Body of pancreas (tissue), 4 donors: ENCODE measurements at places on chromosomes 16 and 17. TPM values are rescaled to one million over a fixed set of nuclear protein-coding genes. Genes with fewer than 3 reads are reported as not detected.

Gene SLC13A2
- not detected for total RNA-seq

Gene VAT1L
- total RNA-seq, result 2.3 TPM

DNA sequence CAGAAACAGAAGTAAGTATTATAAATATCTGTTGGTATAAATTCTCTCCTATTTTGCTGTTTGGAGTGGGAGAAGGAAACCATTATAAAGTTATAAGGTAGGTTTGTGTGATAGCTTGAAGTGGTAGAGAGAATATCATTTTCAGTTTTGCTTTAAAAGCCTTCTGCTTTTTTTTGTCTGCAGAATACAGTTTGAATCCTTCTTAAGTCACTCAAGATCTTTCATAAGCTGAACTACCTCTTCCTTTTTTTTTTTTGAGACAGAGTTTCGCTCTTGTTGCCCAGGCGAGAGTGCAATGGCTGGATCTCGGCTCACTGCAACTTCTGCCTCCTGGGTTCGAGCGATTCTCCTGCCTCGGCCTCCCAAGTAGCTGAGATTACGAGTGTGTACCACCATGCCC is 9.0 kb downstream of the ATAD5 start:
- H3K36me3 ChIP-seq, result no peaks in the 10 kb centered on the region
- H3K27ac ChIP-seq, result no peak overlapping the region
- H3K4me1 ChIP-seq, result peaks cover 6% of the 10 kb centered on the region
- no peak for DNase-seq
- H3K4me3 ChIP-seq, result no peak overlapping the region

GRCh38 chr17:68399638-68400403 is 57.5 kb downstream of the WIPI1 start:
- no peak overlapping the region for H3K4me3 ChIP-seq
- DNase-seq, result no peak
- no peak overlapping the region for H3K27ac ChIP-seq
- H3K36me3 ChIP-seq, result no peaks in the 10 kb centered on the region

Gene CLDN7
- total RNA-seq, result 72.9 TPM

DNA sequence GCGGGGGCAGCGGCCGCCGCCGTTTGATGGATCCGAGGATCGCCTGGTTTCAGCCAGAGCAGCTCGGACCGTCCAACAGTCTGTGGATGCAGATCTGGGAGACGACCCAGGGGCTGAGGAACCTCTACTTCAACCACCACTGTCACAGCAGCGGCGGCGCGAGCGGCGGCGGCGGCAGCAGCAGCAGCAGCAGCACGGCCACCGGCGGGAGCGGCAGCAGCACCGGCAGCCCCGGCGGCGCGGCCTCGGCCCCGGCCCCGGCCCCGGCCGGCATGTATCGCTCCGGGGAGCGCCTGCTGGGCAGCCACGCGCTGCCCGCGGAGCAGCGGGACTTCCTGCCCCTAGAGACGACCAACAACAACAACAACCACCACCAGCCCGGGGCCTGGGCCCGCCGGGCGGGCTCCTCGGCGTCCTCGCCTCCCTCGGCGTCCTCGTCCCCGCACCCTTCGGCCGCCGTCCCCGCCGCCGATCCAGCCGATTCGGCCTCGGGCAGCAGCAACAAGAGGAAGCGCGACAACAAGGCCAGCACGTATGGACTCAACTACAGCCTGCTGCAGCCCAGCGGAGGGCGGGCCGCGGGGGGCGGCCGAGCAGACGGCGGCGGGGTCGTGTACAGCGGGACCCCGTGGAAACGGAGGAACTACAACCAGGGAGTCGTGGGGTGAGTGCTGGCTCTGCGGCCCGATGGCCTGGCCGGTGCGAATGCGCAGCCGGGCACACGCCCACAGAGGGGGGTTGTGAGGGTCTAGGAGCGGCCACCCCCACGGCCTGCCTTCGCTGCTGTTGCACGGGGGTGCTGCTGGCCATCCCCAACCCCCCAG is 702 bp downstream of the TENT4B start:
- peaks cover 38% of the 10 kb centered on the region for H3K4me1 ChIP-seq
- peak overlapping the region; percentile 99 for H3K27ac ChIP-seq
- peak overlapping the region; percentile 44 for H3K4me3 ChIP-seq

GRCh38 chr16:67104061-67104460 is 5.7 kb upstream of the PHAF1 start:
- H3K36me3 ChIP-seq, result peaks cover 5% of the 10 kb centered on the region
- H3K4me3 ChIP-seq, result no peak overlapping the region
- peaks cover 8% of the 10 kb centered on the region for H3K4me1 ChIP-seq
- no peaks in the 10 kb centered on the region for H3K27me3 ChIP-seq
- DNase-seq, result peak; percentile 34

DNA sequence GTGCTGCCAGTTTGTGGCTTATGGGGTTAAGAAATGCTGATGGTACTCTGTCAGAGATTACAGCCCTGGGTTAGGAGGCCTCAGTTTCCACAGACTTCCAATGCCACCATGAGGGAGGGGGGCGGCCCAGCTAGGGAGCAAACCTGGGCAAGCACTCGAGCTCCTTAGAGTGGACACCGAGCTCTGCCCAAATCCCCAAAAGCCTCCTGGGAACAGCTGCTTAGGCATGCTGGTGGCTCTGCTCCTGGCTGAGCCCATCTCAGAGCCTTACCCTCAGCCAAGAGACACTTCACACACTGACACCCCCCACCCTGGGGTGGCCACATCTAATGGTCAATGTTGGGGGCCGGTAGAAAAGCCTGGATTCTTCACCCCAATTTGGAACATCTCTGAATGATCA is 66.1 kb downstream of the C16orf78 start:
- no peak for DNase-seq
- no peak overlapping the region for H3K4me3 ChIP-seq
- no peaks in the 10 kb centered on the region for H3K27me3 ChIP-seq
- no peaks in the 10 kb centered on the region for H3K36me3 ChIP-seq
- H3K27ac ChIP-seq, result no peak overlapping the region

- H3K4me1 ChIP-seq, result no peaks in the 10 kb centered on the region
- H3K4me3 ChIP-seq, result no peak overlapping the region
- no peaks in the 10 kb centered on the region for H3K36me3 ChIP-seq
- DNase-seq, result peak; percentile 40
- H3K27ac ChIP-seq, result no peak overlapping the region
- H3K27me3 ChIP-seq, result no peaks in the 10 kb centered on the region
These were observed 126.7 kb upstream of the FOXF1 start for GRCh38 chr16:86383488-86384262.

- H3K27me3 ChIP-seq, result no peaks in the 10 kb centered on the region
- H3K4me3 ChIP-seq, result no peak overlapping the region
- no peak overlapping the region for H3K27ac ChIP-seq
- H3K4me1 ChIP-seq, result no peaks in the 10 kb centered on the region
- H3K36me3 ChIP-seq, result no peaks in the 10 kb centered on the region
These were observed 8.2 kb upstream of the HS3ST3A1 start for GRCh38 chr17:13609941-13610340.

GRCh38 chr16:56315955-56316354 is 109.4 kb downstream of the AMFR start:
- H3K4me3 ChIP-seq, result no peak overlapping the region
- DNase-seq, result no peak
- H3K36me3 ChIP-seq, result no peaks in the 10 kb centered on the region
- peaks cover 6% of the 10 kb centered on the region for H3K4me1 ChIP-seq
- no peaks in the 10 kb centered on the region for H3K27me3 ChIP-seq

Gene TAC4
- total RNA-seq, result not detected

DNA sequence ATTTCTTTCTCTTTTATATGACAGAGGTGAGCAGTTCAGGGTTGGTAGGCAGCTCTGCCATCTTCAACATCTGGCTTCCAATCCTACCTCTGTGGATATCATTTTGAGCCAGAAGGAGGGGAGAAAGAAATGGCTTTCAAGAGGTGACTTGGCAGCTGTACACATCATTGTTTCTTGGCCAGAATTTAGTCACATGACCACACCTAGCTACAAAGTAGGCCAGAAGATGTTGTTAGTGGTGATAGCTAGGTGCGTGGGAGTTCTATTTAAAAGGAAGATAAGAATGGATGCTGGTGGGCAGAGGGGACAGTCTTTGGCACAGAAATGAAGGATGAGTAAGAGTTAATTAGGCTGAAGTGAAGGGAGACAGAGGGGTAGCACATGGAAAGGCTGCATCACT is 29.2 kb upstream of the MPHOSPH6 start:
- H3K4me3 ChIP-seq, result no peak overlapping the region
- H3K27me3 ChIP-seq, result no peaks in the 10 kb centered on the region
- no peaks in the 10 kb centered on the region for H3K36me3 ChIP-seq
- no peaks in the 10 kb centered on the region for H3K4me1 ChIP-seq
- no peak for DNase-seq

Gene C17orf107
- total RNA-seq, result 5.2 TPM

Gene CCL16
- not detected for total RNA-seq

DNA sequence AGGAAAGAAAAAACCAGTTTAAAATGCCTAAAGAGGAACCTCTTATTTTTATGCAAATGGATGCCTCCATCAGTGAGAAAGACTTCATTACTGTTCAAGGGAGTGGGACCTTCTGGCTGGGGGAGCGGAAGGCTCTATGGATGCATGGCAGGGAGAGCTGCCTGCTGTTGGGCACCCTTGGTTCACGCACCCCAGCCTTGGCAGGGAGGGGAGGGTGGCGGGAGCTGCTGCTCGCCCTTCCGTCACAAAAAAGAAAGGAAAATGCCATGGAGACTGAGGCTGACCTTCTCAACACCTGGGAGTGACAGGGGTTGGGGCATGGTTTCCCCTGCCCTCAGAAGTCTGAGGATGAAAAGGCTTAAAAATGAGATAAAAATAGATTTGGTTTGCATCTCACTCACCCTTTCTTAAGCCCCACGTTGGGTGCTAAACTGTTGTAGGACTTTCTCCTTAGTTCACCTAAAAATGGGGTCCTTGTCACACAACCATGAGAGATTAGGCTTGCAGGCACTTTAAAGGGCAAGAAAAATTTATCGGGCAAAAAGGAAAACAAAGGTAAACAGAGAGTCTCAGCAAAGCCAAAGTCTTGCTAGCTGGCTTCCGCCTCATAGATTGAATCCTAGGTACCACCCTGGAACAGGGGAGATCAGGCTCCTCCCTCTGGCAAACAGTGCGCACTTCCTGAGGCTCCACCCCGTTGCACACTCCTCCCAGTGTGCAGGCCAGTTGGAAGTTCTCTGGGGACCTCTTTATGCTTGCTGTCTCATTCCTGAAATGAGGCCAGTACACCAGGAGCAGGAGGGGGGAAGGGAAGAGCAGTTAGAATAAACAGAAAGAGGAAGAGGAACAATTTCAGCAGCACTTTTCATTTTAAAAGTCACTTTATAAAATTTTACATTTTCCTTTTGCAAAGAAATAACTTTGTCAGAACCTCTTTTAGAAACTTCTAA is 31.6 kb downstream of the PHKB start:
- H3K27me3 ChIP-seq, result no peaks in the 10 kb centered on the region
- no peak overlapping the region for H3K27ac ChIP-seq
- peak; percentile 33 for DNase-seq
- H3K4me1 ChIP-seq, result no peaks in the 10 kb centered on the region
- no peak overlapping the region for H3K4me3 ChIP-seq

- H3K27me3 ChIP-seq, result no peaks in the 10 kb centered on the region
- no peak overlapping the region for H3K27ac ChIP-seq
- DNase-seq, result no peak
- no peak overlapping the region for H3K4me3 ChIP-seq
- no peaks in the 10 kb centered on the region for H3K4me1 ChIP-seq
- H3K36me3 ChIP-seq, result no peaks in the 10 kb centered on the region
These were observed 44.8 kb upstream of the GNG13 start for GRCh38 chr16:845351-845745.

- no peak overlapping the region for H3K4me3 ChIP-seq
- DNase-seq, result no peak
- H3K4me1 ChIP-seq, result no peaks in the 10 kb centered on the region
- no peak overlapping the region for H3K27ac ChIP-seq
- H3K27me3 ChIP-seq, result no peaks in the 10 kb centered on the region
These were observed 190.1 kb downstream of the CCDC182 start for GRCh38 chr17:57554826-57555635.

- DNase-seq, result no peak
- no peak overlapping the region for H3K27ac ChIP-seq
- H3K4me3 ChIP-seq, result no peak overlapping the region
- no peaks in the 10 kb centered on the region for H3K27me3 ChIP-seq
These were observed 4.3 kb upstream of the PGS1 start for GRCh38 chr17:78374189-78374588.

Gene KRT23
- 2.3 TPM for total RNA-seq

Gene DNAH17
- total RNA-seq, result not detected

Gene FOXF1
- total RNA-seq, result 0.52 TPM

DNA sequence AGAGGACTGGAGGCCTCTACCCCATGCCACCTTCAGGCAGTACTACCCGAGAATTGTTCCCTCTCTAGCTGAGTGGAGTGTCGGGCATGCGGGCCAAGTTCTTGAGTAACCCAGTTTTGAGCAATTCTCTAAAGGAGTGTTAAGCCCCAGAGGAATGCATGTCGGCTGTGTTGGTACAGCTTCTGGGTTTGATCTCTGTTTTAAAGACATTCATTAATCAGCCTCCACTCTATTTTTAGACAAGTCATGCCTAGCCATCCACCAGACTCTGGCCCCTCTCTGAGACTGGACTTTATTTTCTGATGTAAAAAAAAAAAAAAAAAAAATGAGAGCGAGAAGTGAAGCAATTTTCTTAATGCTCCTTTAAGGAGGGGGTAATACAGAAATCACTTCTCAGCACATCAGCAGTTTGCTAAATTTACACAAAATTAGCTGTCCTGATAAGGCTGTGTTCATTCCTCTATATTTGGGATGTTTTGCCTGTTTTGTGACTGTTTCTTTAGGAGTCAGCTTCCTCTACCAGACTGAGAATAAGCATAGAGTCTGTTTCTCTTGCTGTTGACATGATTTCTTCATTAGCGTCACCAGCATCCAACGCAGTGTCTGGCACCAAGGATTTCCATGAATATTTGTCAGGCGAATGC is 88.7 kb downstream of the AXIN2 start:
- H3K27ac ChIP-seq, result no peak overlapping the region
- no peaks in the 10 kb centered on the region for H3K36me3 ChIP-seq
- no peak for DNase-seq
- no peaks in the 10 kb centered on the region for H3K4me1 ChIP-seq
- H3K4me3 ChIP-seq, result no peak overlapping the region
- H3K27me3 ChIP-seq, result no peaks in the 10 kb centered on the region

DNA sequence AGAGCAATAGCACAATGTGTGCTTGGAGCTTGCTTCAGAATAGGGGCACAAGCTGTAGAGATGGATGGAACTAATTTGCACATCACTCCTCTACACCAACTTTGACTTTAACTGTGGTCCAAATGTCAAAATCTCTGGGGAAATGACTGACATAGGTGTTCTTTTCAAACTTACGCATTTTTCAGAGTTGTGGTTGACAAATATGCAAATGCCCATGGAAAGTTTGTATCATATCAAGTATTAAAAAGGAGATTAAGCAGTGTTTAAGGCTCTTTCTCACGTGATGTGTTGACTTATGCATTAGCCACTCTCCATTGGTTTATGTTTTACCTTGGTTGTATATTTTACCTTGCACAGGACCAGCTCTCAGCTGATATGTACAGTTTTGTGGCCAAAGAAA is 77.1 kb downstream of the ELAC2 start:
- H3K36me3 ChIP-seq, result no peaks in the 10 kb centered on the region
- no peak overlapping the region for H3K27ac ChIP-seq
- no peak overlapping the region for H3K4me3 ChIP-seq
- H3K4me1 ChIP-seq, result no peaks in the 10 kb centered on the region

GRCh38 chr17:83180264-83180995 is 101.0 kb downstream of the METRNL start:
- H3K4me1 ChIP-seq, result no peaks in the 10 kb centered on the region
- DNase-seq, result peak; percentile 0
- no peaks in the 10 kb centered on the region for H3K27me3 ChIP-seq

Gene RAB37
- total RNA-seq, result 0.78 TPM

Gene SSTR5
- total RNA-seq, result 2.3 TPM
